Adrenal gland (tissue), 19 donors: ENCODE measurements at places on chromosomes 2 and 18.

DNA sequence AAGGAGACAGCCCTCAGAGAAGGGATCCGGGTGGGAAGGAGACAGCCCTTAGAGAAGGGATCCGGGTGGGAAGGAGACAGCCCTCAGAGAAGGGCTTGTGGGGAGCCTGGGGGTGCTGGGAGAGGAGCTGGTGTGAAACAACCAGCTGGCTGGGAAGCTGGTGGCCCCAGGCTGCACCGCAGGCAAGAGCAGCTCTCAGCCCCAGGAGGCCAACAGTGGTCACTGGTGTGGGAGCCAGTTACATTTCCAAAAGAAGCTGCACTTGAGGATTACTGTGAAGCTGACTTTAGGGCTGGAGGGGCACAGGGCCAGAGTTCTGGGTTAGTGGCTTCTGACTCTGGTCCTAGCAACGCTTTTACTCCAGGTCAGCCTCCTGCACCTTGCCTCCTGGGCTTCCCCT lies 3.3 kb downstream of the HES6 start:
- DNase-seq, result no peak

GRCh38 chr18:67108894-67109293 lies 407.6 kb downstream of the DSEL start:
- no peak for DNase-seq

DNA sequence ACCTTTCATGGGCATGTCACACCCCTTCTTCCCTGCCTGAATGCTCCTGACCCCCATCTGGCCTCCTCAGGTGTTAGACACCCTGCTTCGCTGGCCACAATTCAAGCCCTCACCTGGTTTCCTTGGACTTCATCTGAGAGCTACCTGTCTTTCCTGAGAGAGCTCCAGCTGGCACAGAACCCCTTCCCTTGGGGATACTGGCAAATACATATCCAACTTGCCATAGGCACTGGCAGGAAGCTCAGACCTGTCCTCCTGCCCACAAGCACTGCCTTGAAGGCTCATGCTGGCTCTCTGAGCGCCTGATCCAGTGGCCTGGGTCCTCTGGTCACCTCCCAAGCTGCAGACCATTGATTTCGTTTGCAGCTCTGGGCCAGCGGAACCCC lies 74.1 kb upstream of the MAP4K3 start:
- DNase-seq, result no peak

DNA sequence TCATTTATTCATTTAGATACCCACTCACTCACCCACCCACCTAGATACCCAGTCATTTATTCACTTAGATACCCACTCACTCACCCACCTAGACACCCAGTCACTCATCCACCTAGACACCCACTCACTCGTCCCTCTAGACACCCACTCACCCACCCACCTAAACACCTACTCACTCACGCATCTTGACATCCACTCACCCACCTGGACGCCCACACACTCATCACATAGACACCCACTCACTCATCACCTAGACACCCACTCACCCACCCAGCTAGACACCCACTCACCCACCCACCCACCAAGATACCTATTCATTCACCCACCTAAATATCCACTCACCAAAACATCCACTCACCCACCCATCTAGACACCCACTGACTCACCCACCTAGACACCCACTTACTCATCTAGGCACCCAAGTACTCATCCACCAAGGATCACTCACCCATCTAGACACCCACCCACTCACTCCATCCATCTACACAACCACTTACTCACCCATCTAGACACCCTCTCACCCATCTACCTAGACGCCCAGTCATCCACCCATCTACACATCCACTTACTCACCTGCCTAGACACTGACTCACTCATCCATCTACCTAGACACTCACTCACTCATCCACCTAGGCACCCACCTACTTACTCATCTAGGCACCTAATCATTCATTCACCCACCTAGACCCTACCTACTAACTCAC lies 723.7 kb upstream of the RAB6C start:
- DNase-seq, result no peak

- DNase-seq, result no peak
Measured at GRCh38 chr2:8139668-8140200, 542.1 kb upstream of the ID2 start.

DNA sequence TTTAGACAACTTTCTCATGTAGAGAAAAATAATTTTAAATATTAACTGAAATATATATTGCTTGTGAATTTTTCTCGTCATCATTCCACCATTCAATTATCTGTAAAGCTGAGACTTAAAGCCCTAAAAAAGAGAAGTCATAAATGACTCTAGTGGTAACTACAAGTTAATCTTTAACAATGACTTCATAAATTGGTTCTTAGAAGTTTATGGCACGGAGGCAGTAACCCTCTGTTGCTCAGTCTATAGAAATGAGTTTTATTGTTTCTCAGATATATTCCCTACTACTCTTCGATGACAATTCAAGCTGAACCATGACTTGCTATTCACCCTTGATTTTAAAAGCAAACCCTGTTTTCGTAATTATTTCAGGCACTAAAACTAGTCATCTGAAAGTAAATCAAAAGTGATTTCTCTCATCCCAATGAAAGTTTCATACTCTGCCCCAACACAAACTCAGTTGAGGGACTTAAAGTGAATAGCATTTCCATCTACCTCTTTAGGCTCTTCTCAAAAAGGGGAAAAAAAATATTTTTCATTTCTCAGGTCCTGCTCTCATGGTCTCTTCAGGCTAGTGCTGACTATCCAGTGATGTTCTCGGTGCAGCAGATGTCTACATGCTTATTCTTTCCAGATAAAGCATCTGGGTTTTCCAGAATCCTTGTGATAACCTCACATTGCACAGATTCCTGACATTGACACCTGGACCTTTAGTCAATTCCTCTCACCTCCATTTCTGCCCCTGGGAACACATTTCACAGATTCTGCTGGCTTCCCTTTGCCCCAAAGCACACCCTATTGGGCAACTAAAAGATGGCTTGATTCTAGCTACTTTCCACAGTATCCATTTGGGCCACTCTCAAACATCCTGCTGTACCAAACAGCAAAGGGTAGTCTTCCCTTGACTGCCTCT lies 207.8 kb upstream of the LRATD1 start:
- DNase-seq, result no peak

- DNase-seq, result no peak
Measured at GRCh38 chr18:79569720-79570119, 109.9 kb upstream of the CTDP1 start.

GRCh38 chr2:206045251-206045650 lies 40.7 kb downstream of the INO80D start:
- no peak for DNase-seq

- DNase-seq, result no peak
Measured at GRCh38 chr2:172072706-172073105, 12.6 kb upstream of the DLX1 start.

GRCh38 chr18:75218065-75218923 lies 7.7 kb downstream of the TSHZ1 start:
- no peak for DNase-seq

GRCh38 chr18:9135081-9135911 lies 1.3 kb upstream of the ANKRD12 start:
- DNase-seq, result no peak

- DNase-seq, result peak; percentile 70
Measured at GRCh38 chr2:70087702-70088597, 673 bp downstream of the PCBP1 start.

DNA sequence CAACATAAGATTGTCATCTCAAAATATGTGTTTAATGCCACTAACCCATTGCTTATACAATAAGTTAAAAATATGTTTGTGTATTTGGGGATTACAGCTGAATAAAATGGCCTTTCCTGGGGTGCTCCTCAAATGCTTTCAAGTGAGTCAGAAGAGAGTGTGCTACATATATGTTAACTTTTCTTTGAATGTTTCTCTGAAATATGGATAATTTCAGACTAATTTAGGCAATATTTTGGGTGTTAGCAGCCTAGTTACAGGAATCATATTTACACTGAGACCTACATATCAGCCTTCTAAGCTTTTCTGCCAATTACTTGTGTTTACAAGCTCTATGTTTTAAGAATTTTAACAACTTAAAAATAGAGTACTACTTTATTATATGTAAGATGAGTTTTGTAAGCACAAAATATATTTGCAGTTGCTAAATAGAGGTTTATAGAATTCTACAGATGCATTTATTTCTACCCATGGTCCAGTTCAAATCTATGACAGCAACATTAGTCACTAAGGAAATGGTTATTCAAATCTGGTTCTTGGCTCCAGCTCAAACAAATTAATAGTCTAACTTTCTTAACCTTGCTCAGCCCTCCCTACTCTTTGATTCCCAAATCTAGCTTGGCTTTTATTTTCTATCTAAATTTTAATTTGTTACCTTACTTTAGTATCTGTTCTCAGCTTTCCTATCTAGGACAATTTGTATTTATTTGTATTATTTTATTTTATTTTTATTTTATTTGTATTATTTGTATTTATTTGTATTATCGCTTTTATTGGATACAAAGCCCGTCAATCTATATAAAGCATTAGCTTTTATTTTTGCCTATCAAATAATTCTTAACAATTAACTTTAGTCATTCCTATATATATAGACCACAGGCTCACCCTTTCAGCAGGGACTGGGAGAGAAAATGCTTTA lies 48.9 kb downstream of the FSIP2 start:
- DNase-seq, result no peak

DNA sequence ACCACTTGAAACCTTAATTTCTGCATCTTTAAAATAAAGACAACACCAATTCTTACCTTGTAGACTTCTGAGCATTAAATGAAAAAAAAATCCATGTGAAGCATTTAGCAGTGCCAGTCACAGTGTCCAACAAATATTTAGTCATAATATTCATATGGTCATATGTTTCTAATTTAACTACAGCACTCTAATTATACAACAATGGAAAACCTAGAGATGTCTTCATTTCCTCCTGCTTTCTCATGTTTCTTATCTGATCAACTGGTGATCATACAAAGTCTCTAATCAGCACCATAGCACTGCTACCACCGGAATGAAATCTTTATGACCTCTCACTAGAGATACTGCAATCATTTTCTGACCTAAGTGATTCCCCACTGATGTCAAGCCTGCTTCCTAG lies 10.2 kb upstream of the SCN3A start:
- no peak for DNase-seq

- no peak for DNase-seq
Measured at GRCh38 chr2:225773148-225773547, 373.6 kb downstream of the NYAP2 start.

GRCh38 chr2:173054466-173054865 lies 21.2 kb upstream of the MAP3K20 start:
- no peak for DNase-seq

GRCh38 chr2:44680424-44680971 lies 261.0 kb upstream of the SIX3 start:
- no peak for DNase-seq

- no peak for DNase-seq
Measured at GRCh38 chr2:77046339-77046738, 475.8 kb downstream of the LRRTM4 start.

GRCh38 chr2:224063298-224063648 lies 24.2 kb upstream of the SERPINE2 start:
- no peak for DNase-seq

DNA sequence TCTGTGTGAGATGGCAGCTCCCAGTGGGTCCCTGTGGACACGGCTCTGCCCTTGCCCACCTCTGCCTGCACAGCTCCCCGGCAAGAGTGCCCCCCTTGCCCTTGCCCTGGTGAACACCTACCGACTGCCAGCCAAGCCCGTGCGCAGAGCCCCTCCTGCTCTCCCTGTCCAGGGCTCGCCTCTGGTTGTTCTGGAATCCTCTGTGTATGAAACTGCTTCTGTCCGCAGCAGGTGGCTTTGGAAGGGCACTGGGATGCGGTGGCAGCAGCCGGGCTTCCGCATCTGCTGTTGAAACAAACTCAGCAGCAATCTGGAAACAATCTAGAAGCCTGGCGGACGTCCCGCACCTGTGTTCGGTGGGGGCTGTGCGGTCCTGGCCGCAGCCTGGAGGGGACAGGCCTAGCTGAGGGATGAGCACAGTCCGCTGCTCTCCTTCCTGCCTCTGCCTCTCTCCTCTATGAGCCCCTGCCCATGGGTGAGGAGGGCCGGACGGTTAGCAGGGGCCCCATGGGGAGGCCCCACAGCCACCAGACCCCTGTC lies 34.0 kb upstream of the KLF11 start:
- peak; percentile 21 for DNase-seq

DNA sequence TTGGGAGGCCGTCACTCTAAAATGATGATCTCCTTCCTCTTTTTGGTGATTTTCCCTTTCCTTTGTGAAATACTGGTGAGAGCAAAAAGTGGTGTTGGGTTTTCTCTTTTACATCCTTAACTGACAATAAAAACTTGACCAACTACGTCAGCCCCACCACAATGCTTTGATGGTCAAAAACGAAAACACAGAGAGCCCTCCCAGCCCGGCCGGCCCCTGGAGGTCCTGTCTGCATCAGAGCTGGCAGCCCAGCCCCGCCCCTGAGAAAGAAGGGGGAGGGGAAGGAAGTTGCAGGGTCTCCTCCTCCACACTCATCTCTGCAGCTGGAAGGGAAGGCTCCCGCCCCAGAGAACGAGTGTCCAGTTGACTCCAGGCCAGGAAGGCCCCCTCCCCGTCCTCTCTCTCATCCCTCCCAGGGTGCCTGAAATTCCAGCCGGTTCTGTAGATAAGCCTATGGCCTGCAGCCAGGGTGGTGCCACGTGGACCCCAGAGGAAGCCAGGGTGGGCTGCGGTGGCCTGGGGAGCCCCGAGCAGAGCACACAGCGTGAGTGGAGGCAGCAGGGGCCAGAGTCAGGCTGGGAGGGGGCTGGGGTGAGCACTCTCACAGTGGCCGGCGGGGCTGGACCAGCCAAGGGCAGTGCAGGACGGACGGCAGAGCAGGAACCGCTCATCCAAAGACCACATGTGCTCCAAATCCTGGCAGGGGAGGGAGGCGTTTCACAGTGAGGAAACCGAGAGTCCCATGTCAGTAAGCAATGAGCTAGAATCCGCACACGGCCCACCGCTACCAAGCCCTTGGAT lies 19.8 kb downstream of the BIN1 start:
- no peak for DNase-seq

DNA sequence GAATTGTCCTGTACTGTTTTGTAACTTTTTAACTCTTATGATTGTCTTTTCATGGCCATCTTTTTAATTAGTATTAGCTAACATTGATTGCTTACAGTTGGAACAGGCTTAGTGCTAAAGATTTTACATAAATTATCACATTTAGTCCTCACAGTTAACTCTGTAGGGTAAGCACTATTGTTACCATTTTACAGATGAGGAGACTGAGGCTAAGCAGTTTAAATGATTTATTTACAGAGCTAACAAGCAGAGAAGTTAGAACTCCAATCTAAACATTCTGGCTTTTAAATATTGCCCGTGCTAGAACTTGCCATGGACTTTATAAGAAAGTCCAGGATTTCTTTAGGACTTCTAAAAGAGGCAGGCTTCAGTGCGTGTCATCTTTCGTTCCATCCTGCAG lies 48.6 kb downstream of the EPAS1 start:
- DNase-seq, result no peak

GRCh38 chr2:130354139-130354428 lies 1.8 kb upstream of the PTPN18 start:
- no peak for DNase-seq

GRCh38 chr2:39266916-39267434 lies 23.2 kb upstream of the CDKL4 start:
- DNase-seq, result no peak

GRCh38 chr2:163198007-163198406 lies 359.4 kb upstream of the KCNH7 start:
- DNase-seq, result no peak

- no peak for DNase-seq
Measured at GRCh38 chr18:41315134-41315533, 639.9 kb upstream of the PIK3C3 start.

- peak; percentile 48 for DNase-seq
Measured at GRCh38 chr2:43293744-43294695, 67.6 kb upstream of the ZFP36L2 start.
